ENCODE measurements at places on chromosomes 12 and 14.

DNA sequence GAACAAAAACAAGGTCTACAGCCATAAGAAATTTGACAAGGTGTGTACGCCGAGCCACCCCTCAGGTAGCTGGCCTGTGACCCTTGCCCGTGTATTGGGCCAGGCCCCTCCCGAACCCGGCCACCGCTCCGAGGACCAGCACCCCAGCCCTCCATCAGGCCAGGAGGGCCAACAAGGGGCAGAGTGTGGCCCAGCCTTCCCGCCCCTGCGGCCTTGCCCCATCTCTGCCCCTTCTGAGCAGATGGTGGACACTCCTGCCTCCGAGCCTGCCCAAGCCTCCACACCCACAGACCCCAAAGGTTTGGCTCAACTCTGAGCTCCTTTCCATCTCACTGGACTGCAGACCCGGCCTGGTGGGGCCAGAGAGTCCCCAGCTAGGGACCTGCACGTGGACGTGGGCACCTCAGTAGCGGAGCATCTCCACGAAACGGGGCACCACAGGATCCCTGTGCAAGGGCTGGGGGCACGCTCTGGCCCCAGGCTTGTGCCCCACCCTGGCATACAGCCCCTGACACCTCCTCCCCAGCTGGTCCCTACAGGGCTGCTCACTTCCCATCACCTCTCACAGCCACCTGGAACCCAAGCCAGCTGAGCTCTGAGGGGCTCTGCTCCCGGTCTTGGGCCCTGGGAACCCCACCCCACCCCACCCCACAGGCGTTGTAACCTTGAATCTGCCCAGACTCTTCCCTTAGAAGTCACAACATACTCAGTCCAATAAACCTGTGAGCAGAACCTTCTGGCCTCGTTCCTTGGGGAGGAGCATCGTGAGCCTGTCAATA, 3.3 kb downstream of the P2RX2 start:
- DNase-seq: no peak

DNA sequence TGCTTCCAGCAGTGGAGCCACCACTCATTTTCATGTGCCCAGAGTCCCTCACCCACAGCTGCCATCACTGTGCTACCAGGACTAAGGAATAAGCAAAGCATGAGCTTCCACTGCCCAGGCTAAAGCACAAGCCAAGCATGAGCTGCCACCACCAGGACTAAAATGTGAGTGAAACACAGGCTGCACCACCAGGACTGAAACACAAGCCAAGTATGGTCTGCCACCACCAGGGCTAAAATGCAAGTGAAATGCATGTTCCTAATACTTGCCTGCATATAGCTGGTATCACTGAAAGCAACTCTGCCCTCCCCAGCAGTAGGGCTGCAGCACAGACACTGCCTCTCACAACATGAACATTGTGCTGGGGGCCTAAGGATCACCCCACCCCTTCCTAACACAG, 30.0 kb downstream of the CEP83 start:
- DNase-seq: no peak

- DNase-seq: no peak
Observed at GRCh38 chr12:12797794-12798152, 12.3 kb downstream of the APOLD1 start.

GRCh38 chr12:44003721-44004120, 167.8 kb downstream of the TMEM117 start:
- no peak for DNase-seq

GRCh38 chr12:94186278-94187241, 38.2 kb downstream of the PLXNC1 start:
- DNase-seq: no peak

GRCh38 chr14:104941508-104942365, 17.1 kb downstream of the PLD4 start:
- DNase-seq: no peak

DNA sequence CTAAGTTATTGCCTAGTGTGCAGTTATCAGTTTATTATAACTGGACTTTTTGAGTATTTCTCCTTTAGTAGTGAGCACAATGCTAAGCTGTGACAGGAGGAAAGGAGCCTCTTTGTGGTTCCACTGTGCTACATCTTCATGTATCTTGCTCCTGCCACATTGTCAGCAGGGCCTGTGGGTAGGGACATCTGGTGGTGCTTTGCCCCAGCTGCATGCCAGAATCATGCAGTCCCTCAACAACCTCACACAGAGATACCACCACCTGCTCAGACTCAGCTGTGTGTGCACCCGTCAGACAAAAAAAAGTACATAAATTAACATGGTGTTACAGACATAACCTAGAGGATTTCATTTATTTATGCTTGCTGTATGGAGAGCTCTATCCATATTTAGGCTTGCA, 51.1 kb downstream of the MIS18BP1 start:
- no peak for DNase-seq

DNA sequence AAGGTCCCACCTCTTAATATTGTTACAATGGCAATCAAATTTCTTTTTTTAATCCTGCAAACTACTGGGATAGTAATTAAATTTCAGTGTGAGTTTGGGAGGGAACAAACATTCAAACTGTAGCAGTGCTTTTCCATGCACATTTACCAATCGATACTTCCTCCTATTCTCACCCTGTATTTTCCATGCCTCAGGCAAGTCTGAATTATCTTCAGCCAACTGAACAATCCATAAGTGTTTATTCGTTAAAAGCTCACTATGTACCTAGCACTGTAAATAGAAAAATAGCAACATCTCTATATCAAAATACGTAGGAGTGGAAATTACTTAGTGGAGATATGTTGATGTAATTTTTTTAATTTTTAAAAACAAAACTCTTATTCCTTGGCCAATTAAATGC, 43.5 kb downstream of the CCDC177 start:
- no peak for DNase-seq

GRCh38 chr12:65419284-65420072, 141.0 kb downstream of the MSRB3 start:
- no peak for DNase-seq

GRCh38 chr12:116319898-116320621, 42.6 kb upstream of the MED13L start:
- DNase-seq: no peak

DNA sequence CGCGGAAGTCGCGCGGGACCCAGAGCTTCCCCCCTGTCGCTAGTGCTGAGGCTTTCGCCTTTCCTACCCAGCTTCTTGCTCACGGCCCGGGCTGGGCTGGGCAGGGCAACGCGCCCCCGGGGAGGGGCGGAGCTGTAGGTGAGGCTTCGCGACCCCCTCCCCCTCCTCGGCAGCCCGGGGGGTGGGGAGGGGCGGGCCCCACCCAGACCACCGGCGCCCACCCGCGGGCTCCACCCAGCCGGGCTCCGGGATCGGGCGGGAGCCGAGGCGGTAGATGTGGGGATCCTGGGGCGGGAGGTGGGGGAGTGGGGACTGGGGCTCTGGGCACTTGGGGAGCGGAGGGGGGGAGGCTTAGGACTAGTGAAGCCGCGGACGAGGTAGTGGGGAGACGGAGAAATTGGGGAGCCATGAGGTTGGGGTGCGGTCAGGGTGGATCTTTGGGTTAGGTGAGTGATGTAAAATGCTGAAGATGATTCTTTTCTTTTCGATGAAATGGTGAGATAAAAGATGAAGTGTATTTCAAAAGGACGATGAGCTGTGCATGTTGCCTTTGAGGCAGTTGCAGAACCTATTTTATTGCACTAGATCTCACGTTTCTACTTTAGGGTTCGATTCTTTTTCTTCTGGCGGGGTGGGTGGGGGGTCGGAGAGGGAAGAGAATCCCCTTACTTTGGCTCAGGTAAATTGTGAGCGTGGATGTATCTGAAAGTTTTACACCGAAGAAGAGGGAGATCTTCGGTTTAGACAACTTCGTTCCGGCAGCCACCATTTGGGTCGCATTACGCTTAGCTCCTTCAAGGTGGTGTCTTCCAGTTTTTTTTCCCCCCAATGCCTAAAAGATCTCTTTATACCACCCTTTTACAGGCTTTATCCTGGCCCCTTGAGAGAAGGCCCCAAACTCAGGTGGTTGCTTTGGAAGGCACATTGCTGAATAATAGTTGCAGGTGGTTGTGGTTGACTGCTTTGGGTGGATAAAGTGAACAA, 619 bp downstream of the ERC1 start:
- peak; percentile 56 for DNase-seq

DNA sequence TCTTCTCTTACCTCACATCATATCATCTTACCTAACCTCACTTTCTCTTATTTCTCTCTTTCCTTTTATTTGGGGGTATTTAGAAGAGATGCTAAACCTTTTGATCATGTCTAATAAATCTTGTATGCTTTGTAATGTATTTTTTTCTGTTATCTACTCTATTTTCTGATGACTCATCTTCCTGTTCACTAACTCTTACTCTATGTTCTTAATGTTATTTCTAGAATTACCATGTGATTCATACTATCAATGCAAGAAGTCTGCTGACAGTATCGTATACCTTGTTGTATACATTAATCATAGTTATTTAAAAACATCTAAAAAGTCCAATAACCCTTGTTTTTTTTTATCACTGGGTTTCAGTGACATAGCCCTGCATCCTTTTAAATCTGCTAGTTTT, 62.3 kb downstream of the MGAT4C start:
- no peak for DNase-seq

DNA sequence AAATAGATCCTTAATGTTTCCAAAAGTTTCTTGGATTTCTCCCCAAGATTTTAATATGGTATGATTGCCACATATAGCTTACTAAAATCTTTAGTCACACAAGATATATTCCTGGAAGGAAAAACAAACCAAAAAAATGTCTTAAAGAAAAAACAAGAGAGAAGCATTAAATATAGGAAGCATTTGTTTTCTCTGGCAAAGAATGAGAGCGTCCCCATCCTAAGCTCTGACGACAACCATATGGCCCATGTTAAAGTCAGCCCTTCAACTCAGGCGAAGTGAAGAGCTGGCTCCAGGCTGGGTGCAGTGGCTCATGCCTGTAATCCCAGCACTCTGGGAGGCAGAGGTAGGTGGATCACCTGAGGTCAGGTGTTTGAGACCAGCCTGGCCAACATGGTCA, 35.6 kb downstream of the GCH1 start:
- no peak for DNase-seq

- no peak for DNase-seq
Observed at GRCh38 chr12:13027508-13027907, 16.7 kb upstream of the FAM234B start.

DNA sequence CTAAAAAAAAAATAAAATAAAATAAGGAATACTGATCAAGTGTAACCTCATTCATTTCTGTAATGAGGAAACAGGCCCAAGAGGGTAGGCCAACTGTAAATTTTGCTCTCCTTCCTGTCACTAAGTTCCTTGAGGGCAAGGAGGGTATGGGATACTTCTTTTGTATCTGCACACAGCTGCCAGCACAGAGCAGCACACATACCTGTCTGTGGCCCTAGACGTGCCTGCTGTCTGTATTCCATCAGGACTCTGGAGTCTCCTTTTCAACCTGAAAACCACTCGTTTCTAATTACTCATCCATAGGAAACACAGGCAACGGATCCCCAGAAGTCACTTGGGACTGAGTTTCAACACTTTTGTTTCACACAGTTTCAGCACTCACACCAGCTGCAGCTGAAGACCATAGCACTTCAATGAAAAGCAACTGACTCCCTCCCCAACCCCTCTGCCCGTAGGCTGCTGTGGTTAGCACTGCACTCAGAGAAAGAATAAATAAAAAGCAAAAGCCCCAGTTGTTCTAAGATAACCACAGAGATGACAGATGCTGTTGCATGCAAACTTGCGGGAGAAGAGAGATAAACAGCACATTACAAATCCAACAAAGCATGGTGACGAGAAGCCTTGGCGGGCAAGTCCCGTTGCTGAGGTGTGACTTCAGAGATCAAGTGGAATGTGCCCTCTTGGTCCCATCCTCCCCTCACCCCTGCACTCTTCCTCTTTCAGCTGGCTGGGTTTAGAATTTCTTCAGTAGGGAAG, 24.9 kb downstream of the CRACR2A start:
- DNase-seq: peak; percentile 88

DNA sequence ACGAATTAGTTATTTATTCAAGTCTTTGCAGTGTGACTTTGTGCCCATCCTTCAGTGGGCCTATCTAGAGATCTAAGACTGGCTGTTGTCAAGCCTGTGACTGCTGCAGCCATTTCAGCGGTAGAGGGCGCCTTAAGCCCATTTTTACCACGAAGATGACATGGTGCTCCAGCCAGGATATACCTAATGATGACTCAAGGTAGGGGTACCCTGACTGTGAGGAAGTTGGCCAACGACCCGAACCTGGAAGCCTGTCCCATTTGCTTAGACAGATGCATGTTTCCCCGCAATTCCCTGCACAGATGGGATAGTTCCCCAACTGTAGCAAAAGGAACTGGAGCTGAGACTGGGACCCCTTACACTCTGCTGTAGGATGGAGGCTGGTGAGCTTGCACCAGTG, 41.3 kb downstream of the RAB3IP start:
- DNase-seq: no peak

Data from HL-60 (cell line).